ENCODE measurements at places on chromosomes 6 and 20.
A peak's percentile ranks its signal among the peaks of the same experiment; 100 is the strongest.

- DNase-seq: no peak
These were observed 169.4 kb downstream of the SYNDIG1 start for GRCh38 chr20:24638591-24639548.

GRCh38 chr6:36130667-36131510, 576 bp downstream of the MAPK13 start:
- no peak for DNase-seq

DNA sequence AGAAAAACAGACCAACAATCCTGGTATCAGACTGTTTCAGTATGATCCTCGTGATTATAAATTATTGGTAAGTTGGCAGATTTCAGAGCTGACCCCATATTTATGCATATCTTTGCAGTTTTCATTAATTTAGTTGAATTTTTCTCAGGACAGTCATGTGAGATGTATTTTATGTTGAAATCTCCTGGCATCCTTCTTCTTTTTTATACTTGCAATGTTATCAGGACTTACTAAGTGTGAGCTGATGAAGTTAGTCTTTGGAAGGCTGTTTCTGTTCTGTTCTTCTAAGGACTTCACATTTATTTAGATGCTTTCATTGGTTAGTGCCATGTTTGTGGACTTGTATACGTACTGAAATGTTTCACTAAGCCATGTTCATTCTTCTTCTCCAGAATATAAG, 17.2 kb downstream of the SMPDL3A start:
- no peak for DNase-seq

DNA sequence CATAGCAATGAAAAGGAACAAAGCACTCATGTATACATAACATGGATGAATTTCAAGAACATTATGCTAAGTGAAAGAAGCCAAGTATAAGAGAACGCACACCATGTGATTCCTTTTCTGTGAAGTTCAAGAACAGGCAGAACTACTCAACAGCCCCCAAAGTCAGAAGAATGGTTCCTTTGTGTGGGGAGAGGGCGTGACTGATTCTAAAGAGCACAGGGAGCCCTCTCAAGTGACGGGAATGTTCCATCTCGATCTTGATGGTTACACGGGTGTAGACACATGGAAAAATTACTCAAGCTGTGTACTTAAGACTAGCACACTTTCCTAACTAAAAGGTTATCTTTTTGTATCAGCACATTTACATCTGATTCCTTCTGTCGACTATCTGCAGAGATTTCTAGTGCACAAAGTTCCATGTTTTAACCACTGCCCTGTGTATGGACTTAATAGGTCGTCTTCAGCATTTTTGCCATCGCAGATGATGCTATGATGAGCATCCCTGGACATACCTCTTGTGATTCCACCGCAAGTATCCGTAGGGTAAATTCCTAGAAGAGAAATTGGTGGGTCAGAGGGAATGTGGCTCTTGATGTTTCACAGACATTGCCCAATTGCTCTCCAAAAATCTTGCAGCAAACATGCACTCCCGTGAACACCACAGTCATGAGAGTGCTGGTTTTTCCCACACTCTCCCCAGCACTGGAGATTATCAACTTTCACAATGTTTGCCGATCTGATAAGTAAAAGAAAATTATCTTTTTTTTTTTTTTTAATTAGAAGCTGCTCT, 279.3 kb downstream of the BMP7 start:
- DNase-seq: no peak

DNA sequence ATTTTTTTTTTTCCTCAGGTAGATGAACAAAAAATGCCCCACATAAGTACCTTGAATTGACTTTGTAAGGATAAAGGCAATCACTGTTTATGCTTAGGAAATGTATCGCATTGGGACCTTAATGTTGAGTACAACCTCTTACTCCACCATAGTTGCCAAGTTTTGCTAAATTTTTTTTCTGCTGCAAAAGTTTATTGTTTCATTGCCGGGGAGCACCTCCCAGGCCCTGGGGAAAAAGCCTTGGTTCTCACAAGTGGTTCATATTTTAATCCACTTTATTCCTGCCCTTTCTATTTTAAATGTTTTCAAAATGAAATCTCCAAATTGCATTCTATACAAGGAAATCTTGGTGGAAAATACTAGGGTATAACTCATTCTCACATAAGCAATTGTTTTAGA, 52.3 kb upstream of the UTRN start:
- no peak for DNase-seq

DNA sequence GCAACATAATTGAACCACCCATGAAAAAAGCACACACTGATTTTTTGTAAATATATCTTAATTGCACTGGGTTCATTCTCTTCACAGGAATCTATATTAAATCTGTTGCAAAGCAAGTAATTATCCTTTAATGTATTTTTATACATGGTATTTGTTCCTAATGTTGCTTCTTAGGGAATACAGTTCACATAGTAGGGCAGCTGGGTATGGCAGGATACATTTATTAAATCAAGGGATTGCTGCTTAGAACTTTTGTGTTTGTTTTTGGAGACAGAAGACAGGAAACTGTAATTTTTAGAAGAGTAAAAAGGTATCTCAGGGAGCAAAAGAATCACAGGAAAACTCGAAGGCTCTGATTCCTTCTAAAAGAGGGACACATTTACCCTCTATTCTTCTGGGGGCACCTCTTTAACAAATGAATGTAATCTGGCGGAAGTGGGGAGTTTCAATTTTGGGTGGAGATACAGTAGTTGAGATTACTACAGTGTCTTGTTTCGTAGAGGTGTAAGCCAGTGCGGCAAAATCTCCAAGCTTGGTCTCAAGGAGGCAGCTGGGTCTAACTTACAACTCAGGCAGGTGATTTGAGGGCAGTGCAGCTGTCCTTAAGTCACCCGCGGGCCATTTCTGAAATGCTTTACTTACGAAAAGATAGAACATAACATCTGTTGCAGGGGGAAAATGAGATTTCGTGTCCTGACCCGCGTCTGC, 812 bp upstream of the SMIM13 start:
- DNase-seq: no peak

- DNase-seq: no peak
These were observed 129.7 kb upstream of the AKAP12 start for GRCh38 chr6:151109869-151110575.

DNA sequence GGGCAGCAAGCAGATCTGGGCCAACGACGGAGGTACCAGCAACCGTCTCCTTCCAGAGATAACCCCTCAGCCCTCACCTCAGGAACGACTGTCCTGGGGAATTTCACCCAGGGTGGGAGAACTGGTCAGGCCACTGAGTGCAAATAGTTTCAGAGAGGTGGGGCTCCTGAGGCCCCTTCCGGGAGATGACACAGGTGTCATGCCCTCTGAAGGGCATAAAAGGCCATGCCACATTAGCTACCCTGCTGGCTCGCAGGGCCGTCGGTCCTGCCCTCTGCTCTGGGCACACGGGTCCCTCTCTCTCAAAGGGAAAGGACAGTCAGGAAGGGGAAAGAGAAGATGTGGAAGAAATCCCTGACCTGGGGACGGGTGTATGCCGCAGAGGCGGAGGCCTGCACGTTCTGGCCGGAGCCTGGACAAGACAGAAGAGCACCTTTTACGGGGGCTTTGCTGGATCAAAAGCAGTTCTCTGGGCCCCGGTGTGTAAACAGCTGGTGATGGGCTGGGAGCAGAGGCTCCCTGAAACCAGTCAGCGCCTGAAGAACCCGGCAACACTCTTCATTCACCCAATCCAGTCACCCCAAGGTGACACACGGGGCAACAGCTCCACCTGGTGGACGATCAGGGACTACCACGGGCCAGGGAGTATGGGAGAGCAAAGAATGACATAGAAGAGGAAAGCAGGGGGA, 6.4 kb upstream of the TAF8 start:
- DNase-seq: peak; percentile 69

DNA sequence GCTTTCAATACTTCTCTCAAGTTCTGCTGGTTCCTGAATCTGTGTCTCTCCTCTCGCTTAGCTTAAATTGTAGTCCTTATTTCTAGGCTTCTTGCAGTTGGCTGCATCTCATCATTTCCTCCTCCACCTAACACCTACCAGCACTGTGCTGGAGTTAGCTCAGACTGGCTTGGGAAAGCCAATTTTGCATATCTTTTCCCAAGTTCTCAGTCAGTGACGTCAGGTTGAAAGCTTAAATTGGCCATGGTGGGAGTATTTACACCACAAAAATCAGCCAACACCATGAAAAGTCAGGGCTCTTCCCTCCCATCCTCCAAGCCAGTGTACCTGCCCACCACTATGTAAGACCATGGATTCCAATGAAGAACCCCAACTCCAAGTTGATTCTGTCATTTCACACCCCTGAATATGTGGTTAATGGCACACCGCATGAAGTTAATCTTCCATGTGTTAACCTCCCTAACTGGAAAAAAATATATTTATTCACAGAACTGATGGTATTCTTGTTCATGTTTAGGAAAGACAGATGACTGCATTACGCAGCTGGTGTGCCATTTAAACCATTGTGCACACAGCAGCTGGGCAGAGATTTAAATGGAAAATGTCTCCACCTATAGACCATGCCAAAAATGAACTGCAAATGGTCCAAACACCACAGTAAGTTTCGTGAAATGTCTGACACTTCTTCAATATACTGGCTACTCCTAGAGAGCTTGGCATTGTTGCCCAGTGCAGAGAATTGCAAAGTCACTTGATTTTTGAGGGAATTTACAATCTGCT, 274.1 kb upstream of the MAP3K7 start:
- DNase-seq: no peak

GRCh38 chr6:71724456-71725125, 161.8 kb upstream of the RIMS1 start:
- no peak for DNase-seq

DNA sequence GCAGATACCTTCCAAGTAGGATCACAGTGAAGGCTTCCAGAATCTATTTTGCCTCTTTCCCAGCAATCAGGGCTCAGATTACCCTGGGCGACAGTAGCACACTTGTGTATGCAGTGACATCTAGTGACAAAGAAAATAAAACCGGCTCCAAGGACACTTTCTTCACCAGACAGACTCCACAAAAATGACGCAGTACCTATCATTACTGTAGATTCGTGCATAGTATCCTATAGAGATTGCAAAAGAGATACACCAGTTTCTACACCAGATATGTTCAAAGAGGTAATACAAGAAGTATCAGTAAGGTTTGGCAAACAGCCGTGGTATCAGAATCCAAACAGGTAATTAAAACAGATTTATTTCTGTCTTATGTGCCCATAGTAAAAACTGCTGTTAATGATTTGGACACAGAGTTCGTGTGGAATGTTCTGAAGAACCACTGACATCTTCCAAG, 600.4 kb upstream of the JAG1 start:
- peak; percentile 56 for DNase-seq

DNA sequence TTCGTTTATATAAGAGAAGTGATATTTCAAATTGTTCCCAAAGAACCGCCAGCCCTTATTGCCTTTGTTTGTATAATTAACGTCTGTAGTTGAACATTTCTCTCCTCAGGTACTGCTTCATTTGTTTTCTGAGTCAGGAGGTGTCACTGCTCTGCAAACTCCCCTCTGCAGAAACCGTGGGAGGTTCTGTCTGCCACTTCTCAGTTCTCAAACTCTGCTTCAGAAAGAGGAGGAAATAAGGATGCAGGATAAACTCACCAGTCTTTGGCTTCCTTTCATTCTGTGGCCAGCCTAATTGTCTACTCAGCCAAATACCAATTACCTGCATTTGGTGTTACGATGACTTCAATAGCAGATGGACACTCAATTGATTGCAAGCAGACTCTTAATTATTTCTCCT, 149.8 kb downstream of the PAK5 start:
- no peak for DNase-seq

Measured in fibroblast of skin of left quadriceps (primary cell).